Fibroblast of villous mesenchyme (primary cell): ENCODE measurements at places on chromosomes 6 and 20.

- no peak for DNase-seq
Observed at GRCh38 chr20:329851-330232, 4.5 kb downstream of the SOX12 start.

DNA sequence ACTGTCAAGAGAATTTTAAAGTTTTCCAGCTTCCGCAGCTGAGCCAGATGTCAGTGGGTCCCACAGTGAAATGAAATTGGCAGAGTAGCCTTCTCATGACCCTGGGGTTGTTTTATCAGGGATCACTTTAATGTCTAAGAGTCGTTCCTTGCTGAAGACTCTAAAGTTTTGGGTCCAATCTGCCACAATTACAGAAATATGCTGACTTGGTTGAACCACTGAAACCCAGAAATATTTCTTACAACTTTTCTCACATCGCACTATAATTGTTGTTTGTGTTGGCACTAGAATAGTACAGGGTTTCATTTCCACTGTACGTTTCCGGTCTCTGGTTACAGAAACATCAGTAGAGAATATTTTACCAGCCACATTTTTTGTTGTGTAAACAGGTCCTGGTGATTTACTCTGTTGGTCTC, 109.0 kb downstream of the HMGCLL1 start:
- peak; percentile 6 for DNase-seq

GRCh38 chr6:111530218-111530617, 47.2 kb upstream of the REV3L start:
- DNase-seq: no peak

DNA sequence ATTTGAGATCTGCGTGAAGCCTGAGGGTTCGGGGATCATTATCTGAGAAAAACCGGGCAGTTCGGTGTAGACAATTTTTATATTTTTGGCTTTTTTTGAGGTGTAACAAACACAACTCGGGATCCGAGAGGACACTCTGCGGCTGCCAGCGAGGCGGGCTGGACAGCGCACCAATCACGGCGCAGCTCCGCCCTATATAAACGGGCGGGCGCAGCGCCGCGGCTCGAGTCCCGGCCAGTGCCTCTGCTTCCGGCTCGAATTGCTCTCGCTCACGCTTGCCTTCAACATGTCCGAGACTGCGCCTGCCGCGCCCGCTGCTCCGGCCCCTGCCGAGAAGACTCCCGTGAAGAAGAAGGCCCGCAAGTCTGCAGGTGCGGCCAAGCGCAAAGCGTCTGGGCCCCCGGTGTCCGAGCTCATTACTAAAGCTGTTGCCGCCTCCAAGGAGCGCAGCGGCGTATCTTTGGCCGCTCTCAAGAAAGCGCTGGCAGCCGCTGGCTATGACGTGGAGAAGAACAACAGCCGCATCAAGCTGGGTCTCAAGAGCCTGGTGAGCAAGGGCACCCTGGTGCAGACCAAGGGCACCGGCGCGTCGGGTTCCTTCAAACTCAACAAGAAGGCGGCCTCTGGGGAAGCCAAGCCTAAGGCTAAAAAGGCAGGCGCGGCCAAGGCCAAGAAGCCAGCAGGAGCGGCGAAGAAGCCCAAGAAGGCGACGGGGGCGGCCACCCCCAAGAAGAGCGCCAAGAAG, 69.0 kb downstream of the HFE start:
- peak; percentile 88 for DNase-seq

GRCh38 chr6:67165606-67166005, 1458.6 kb upstream of the EYS start:
- no peak for DNase-seq
